ENCODE measurements at places on chromosomes 11 and 22. TPM values are rescaled to one million over a fixed set of nuclear protein-coding genes. Genes with fewer than 3 reads are reported as not detected.

GRCh38 chr22:32020117-32020516, 22.9 kb upstream of the SLC5A1 start:
- DNase-seq = no peak

GRCh38 chr11:80365980-80366379, 925.1 kb upstream of the TENM4 start:
- DNase-seq = no peak

DNA sequence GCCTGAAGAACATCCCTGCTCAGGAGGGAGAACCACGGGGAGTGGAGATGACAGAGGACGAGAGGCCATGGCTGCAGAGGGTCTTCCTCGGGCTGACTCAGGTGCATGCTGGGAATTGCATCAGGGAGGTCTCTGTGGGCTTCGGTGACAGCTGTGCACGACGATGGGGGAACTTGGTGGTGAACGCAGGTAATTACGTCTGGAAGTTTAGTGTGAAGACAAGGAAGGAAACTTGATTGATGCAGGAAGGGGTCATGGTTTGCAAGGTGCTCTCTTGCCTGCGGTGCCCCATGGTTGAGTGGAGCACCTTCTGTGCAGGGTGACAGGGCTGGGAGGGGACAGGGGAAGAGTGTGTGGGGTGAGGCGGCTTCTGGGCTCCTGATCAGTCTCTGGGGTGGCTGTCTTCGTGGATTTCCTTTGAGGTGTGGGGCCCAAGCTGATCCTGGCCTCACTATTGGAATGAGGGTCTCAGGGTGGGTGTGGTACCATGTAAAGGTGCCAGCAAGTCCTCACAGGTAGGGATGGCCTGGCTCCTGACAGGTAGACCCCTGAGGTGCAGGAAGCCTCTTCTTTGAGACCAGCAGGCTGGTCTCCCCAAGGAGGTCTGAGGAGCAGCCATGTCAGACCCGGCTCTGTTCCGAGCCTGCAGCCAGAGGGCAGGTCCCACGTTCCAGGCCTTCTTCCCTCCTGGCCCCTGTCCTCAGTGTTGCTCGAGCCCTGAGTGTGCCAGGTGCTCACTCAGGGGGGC, 1020.1 kb downstream of the TBC1D22A start:
- no peak for DNase-seq

- no peak for DNase-seq
These were observed 47.3 kb downstream of the C22orf31 start for GRCh38 chr22:29014293-29014692.

GRCh38 chr11:59207988-59208451, 4.7 kb downstream of the MPEG1 start:
- DNase-seq = no peak

DNA sequence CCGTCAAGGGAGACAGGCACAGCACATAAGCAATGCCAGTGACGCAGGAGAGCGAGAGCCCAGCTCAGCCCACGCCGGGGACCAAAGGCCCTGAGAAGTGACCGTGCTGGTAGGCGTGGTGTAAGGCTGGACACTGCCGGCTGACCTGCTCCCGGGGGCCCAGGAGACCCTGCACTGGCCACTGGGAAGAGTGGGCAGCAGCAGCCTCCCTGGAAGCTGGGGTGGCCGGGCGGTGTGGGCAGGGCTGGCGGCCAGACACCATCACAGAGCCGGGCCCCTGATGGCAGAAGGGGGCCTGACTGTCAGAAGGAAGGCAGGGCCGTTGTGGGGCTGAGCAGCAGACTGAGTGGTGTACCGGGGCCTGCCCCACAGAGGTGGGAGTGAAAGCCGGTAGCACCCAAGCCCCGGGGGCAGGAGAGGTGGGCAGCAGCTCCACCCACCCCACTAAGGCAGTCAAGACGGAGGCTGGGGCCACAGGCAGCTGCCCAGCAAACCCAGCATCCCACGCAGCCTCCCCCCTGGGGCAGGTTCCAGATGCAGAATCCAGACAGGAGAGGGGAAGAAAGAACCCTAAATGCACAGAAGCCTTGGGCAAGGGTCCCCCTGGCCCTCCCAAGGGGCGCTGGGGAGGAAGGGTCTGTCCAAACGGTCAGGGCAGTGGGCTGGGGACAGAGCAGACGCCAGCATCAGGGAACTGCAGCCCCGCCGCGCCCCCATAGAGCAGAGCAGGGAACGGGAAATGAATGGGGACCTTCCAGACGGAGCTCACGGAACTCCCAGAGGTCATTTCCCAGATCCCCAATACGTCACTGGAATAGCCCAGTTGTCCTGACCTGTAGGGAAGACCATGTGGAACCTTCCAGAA, 205.2 kb downstream of the BRD1 start:
- no peak for DNase-seq

DNA sequence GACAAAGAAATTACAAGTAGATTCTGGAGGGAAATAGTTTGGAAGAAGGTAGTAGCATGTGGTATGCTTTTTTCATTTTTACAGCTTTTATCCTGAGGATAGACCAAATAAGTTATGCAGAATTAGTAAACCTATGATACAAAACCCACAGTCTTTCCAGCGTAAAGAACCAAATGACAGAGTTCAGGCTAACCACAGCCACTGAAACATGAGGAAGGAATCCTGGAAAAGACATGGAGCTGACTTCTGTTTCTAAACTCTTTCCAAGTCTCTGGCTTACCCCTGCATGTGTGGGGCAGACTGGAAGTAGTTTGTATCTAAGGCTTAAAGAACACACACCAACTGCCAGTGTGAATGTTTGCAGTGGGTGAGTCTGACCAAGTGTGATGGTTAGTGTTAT, 258.4 kb upstream of the TENM4 start:
- DNase-seq = no peak

GRCh38 chr22:45212306-45212709, 28.4 kb downstream of the KIAA0930 start:
- DNase-seq = no peak

DNA sequence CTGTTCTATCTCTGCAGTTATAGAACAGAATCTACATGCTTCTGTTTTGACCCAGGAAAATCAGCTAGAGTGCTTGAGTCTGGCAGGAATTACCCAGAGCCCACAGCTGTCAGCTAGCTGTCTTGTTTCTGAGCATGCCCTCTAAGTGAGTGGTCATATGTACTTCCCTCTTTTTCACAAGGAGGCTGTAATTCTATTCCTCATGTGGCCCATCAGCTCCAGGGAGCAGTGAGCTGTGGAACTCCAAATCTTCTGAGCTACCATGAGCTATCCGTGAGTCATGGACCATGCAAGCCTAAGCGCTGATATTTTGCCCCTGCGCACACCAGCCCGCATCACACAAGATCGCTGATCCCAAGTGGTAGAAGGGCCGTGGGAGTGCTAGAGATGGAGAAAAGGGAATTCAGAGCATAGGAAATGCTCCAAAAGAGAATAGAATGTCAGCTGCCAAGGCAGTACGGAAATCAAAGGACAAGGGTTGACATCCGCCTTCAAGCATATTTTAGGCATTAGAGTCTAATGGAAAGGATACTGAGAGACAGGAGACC, 5.4 kb downstream of the FJX1 start:
- DNase-seq = no peak

DNA sequence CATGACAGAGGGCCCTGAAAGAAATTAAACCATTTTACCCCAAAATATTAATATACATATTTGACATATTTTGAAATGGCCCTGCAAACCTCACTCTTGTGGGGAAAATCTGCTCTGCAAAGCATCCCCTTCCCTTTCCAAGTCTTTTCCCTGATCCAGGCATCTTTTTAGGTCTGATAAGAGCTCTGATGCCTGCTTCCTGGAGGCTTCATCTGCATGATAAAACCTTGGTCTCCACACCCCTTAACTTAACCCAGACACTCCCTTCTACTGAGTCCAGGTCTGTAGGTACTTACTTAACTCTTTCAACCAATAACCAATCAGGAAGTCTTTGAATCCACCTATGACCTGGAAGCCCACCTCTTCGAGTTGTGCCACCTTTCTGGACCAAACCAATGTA, 1.8 kb upstream of the LGALS12 start:
- no peak for DNase-seq

GRCh38 chr11:12842933-12843636, 166.0 kb upstream of the RASSF10 start:
- no peak for DNase-seq

DNA sequence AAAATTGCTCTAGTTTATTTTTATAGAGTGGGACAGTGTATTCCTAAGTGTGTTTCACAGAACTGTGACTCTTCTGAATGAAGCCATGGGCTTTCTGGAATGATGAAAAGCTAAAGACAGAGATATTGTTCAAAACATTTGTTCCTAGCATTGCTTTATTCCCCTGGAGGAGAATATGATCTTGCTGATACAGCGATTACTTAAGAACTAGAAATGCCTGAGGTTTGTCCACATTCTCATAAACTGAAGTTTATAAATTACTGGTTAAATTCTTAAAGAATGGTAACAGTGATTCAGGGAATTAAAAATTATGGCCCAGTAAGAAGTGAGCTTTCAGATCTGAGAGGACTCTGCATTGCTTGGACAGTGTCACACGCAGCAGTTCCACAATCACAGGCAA, 690.3 kb downstream of the FAM181B start:
- no peak for DNase-seq

DNA sequence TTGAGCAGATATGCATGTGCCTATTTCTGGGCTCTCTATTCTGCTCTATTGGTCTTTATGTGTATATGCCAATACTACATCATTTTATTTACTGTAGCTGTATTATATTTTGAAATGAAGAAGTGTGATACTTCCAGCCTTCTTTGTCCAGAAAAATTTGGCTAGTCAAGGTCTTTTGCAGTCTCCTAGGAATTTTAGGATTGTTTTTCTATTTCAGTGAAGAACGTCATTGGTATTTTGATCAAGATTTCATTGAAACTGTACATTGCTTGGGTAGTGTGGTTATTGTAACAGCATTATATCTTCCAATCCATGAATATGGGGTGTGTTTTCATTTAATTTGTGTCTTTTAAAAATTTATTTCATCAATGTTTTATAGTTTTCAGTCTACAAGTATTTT, 400.3 kb downstream of the AASDHPPT start:
- DNase-seq = no peak

DNA sequence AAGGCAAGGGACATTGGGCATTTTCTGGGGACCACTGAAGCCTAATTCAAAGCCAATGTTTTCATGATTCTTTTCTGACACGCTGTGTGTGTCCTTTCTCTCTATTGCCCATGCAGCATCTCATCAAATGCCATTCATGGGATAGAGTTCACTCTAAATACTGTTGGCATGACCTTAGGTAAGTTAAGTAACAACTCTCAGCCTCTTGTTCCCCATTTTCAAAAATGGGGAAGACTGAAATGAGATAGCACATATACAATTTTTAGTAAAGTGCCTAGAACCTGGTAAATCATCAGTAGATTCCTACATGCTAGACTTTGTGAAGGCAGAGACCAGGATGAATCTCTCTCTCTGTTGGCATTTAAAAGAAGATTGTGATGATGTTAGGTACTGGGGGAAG, 12.7 kb upstream of the OR52K2 start:
- no peak for DNase-seq

- no peak for DNase-seq
These were observed 78.5 kb downstream of the TRAF6 start for GRCh38 chr11:36431429-36432092.

DNA sequence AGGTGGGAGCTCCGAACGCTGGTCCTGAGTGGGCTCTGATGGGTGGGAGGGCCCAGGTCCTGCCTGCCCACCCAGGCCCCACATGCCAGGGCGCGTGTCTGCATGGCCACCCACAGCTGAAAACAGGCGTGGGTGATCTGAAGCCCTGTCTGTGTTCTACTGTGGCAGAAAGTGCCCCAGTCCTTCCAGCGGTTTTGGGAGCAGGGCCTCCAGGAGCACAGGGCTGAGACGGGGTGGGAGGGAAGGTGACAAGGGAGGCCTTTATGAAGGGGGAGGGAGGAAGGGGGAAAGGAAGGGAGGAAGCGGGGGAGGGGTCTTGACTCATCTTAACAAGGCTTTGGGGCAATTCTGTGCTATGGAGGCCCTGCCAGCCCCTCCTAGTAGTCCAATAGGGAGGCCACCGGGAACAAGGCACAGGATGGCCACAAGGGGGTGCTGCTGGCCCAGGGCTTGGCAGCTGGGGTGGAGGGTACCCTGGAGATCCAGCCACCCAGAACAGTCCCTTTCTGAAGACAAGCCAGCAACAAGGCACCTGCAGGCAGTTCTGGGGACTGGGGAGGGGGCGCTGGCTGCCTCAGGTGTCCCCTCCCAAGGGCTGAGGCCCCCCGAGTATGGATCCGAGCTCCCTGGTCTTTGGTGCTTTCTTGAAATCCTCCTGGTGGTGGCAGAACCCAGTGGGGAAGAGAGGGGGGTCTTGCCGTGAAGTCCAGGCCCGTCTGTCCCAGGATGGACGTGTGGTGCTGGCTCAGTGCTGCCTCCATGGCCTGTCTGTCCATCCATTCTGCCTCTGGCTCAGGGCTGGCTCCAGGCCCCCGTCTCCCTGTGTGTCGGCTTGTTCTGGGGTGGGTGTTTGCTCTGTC, 6.3 kb upstream of the FADS3 start:
- peak; percentile 81 for DNase-seq

DNA sequence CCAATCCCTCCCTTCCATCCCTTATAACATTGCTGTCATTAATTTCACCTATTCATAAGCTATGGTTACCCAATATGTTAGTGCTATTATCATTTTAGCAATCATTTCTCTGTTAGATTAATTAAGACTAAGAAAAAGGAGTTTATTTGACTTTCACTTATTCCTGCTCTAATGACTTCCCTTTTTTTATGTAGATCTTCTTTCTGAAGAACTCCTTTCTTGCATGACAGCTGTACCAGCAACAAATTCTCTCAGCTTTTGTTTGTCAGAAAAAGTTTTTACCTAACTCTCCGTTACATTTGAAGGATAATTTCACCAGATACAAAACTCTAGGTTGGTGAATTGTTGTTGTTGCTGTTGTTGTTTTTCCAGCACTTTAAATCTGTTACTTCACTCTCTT, 28.6 kb upstream of the OR8B8 start:
- DNase-seq = no peak

DNA sequence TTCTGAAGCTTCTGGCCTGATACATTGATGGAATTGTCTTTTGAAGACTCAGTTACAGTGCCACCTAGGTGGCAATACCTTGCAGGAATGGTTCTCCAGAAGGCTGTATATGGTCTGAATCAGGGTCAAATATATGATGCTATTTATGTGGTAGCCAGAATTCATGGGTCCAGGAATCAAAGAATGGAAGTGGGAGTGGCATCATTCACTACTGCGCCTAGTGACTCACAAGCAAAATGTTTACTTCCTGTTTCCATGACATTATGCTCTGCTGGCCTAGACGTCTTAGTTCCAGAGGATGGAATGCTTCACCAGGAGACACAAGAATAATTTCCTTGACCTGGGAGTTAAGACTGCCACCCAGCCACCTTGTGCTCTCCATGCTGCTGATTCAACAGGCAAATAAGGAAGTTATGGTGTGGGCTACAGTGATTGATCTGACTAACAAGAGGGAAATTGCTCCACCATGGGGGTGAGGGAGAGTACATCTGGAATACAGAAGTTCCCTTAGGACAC, 491.8 kb downstream of the ETS1 start:
- DNase-seq = no peak

Gene NEU3
- 13.6 TPM for total RNA-seq

Gene SYT7
- not detected for total RNA-seq

Gene STIP1
- total RNA-seq = 218 TPM

Gene CNTN5
- not detected for total RNA-seq

Gene CATSPERZ
- total RNA-seq = not detected

Gene RIBC2
- 11.2 TPM for total RNA-seq

Gene APOA1
- 0.45 TPM for total RNA-seq

Gene MMP12
- total RNA-seq = not detected

Gene SLC22A6
- total RNA-seq = not detected

Gene PRR33
- not detected for total RNA-seq
